ENCODE measurements at places on chromosomes 3 and 15. TPM values are rescaled to one million over a fixed set of nuclear protein-coding genes. Genes with fewer than 3 reads are reported as not detected.

The MESP2 gene
- not detected for total RNA-seq

The NEO1 gene
- total RNA-seq: 60.2 TPM

The BLM gene
- total RNA-seq: 7.4 TPM

DNA sequence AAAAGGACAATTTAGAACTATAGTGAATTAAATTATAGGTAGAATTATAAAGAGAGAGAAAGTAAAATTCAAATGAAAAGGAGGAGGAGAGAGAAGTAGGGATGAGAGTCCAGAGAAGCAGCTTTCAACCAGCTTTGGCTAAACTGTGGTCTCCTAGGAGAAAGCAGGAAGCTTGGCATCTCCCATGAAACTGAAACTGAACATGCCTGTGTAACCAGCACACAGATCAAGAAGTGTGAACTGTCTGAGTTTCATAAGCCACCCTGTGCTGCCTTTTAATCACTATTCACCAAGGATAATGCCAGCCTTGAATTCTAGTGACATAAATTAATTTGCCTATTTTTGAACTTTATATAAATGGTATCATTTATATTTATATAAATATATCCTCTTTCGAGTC, 128.5 kb downstream of the MYRIP start:
- H3K27me3 ChIP-seq: no peaks in the 10 kb centered on the region
- H3K36me3 ChIP-seq: no peaks in the 10 kb centered on the region
- H3K4me3 ChIP-seq: no peak overlapping the region
- DNase-seq: no peak

GRCh38 chr3:8325306-8325705, 176.3 kb upstream of the LMCD1 start:
- H3K4me1 ChIP-seq: no peaks in the 10 kb centered on the region
- DNase-seq: no peak
- no peaks in the 10 kb centered on the region for H3K36me3 ChIP-seq
- H3K27me3 ChIP-seq: no peaks in the 10 kb centered on the region
- no peak overlapping the region for H3K4me3 ChIP-seq

GRCh38 chr3:188241072-188241471, 87.1 kb downstream of the LPP start:
- peaks cover 26% of the 10 kb centered on the region for H3K4me1 ChIP-seq
- no peak overlapping the region for H3K27ac ChIP-seq
- H3K4me3 ChIP-seq: no peak overlapping the region
- H3K27me3 ChIP-seq: no peaks in the 10 kb centered on the region
- no peak for DNase-seq

DNA sequence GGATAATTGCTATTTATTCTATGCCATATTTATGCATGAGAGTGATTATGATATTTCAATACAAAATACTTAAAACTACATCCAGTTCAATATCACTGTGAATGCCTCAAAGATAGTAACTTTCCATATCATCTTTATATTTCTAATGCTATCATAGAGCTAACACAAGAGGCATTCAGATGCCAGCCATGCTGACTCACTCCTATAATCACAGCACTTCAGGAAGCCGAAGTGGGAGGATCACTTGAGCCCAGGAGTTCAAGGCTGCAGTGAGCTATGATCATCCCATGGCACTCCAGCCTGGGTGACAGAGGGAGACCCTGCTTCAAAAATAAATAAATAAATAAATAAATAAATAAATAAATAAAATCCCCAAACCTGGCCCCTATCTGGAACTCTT, 498.7 kb downstream of the EPHA3 start:
- no peak for DNase-seq
- no peak overlapping the region for H3K4me3 ChIP-seq
- no peak overlapping the region for H3K27ac ChIP-seq
- H3K27me3 ChIP-seq: no peaks in the 10 kb centered on the region
- no peaks in the 10 kb centered on the region for H3K36me3 ChIP-seq

DNA sequence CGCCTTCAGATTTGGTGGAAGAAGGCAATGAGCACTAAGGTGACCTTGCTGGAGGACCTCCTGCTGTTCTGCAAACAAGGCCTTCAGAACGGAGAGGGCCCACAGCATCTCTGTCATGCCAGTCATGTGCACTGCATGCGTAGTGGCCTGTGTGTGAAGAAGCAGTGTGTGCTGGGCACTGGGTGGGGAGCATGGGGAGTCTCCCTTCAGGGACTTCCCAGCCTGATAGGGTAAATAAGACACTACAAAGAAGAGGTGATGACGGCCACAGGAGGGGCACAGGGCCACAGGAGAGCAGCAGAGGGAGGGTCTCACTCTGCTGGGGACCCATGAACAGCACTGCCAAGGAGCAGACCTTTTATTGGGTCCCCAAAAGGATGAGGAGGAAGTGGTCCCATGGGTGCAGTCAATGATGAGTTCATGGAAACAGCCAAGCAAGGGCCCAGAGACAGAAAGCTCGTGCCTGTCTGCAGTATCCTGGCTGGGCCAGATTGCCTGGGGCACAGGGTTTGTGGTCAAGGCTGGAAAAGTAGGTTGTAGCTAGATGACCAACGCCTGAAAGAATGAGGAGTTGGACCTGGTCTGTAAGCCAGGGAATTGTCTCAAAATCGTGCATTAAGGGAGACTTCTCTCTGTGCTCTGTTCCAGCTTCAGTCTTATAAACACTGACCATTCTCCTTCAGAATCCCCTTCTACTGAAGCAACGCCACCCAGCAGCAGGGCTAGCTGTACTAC, 67.8 kb upstream of the SEC61A1 start:
- H3K4me3 ChIP-seq: no peak overlapping the region
- no peak for DNase-seq
- H3K27me3 ChIP-seq: no peaks in the 10 kb centered on the region

GRCh38 chr3:11386465-11387113, 114.4 kb downstream of the ATG7 start:
- H3K27me3 ChIP-seq: no peaks in the 10 kb centered on the region
- H3K27ac ChIP-seq: no peak overlapping the region
- no peaks in the 10 kb centered on the region for H3K36me3 ChIP-seq
- H3K4me3 ChIP-seq: no peak overlapping the region

DNA sequence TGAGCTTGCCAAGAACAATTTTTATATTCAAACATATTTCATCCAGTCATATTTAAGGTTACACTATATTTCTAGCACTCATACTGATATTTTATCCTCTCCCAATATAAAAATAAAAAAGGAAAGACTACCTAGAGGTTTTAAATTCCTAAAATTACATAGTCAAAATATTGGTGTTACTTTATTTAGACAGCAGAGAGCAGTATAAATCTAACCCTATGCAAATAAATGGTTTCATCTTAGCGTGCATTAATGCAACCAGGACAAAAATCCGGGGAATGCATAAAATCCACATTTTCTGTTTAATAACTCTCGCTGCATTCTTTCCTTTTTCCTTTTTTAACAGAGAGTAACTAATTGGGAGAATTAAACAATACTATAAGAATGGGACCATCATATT, 1447.4 kb upstream of the ALCAM start:
- H3K36me3 ChIP-seq: no peaks in the 10 kb centered on the region
- H3K27ac ChIP-seq: no peak overlapping the region
- no peaks in the 10 kb centered on the region for H3K4me1 ChIP-seq
- no peak overlapping the region for H3K4me3 ChIP-seq
